NCI-H1105 (cell line): ENCODE measurements at places on chromosomes 1 and 21.

- peak; percentile 95 for DNase-seq
Observed at GRCh38 chr1:12477936-12478611, 139.9 kb downstream of the DHRS3 start.

GRCh38 chr1:180252638-180253536 is 22.8 kb downstream of the LHX4 start:
- peak; percentile 24 for DNase-seq

DNA sequence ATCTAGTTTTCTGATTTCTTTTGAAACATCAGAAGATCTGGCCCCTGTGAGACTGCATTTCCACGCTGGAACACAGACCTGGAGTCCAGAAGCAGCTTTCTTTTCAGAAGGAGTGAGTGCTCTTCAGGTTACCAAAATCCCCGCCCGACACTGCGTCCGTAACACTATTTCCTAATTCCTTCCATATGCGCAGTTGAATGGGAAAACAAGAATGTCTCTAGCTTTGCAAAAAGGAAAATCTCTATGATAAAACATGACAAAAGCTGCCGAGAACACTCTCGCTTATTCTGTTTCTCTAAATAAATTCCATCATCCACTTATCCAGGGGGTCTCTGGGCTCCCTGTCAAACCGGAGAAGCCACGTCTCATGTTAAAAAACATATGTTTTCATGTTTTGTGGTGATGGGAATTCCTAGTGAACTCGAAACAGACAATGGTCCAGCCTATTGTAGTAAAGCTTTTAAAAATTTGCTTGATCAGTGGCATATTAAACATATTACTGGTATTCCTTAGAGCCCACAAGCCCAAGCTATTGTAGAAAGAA is 67.7 kb downstream of the PLD5 start:
- no peak for DNase-seq

- no peak for DNase-seq
Observed at GRCh38 chr1:233879841-233880240, 24.6 kb upstream of the SLC35F3 start.

- no peak for DNase-seq
Observed at GRCh38 chr1:188249811-188250210, 1421.1 kb downstream of the PLA2G4A start.

GRCh38 chr1:154207262-154207661 is 1.1 kb upstream of the CFAP141 start:
- no peak for DNase-seq

DNA sequence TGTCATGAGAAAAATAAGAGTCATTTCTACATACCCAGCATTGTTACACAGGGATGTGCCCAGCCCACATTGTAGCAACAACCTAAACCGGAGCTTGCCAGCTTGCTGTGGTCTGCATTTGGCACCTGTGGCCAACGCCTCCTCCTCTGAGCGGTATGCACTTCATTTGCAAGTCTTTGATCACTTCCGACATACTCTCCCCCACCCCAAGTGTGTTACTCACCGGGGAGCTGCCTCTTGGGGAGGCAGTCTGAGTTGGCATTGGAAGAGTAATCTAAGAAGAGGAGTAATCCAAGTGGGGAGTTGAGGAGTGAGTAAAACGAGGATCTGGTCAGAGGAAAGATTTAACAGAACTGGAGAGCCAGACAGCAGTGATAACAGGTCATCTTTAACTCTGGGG is 3.8 kb downstream of the BCL9 start:
- DNase-seq, result no peak

DNA sequence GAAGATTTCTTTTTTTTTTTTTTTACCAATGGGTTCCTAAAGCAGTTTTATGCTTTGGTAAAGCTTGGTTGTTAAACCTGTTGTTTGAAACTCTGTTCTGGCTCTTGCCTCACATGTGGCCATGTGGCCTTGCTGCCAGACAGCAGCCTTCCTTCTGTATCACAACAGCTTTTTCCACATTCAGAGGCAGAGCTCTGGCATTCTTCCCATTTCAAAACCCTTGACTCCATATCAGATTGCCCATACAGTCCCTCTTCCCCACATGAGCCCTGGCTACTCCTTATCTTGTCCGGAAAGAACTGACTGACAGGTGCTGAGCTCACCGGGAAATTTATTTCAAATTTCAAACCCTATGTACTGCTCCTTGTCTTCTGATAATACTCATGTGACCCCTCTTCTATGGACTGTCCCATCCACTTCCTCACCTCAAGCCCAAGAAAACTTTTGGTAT is 38.5 kb upstream of the LAX1 start:
- DNase-seq, result peak; percentile 7

GRCh38 chr21:35559128-35559828 is 501.0 kb downstream of the SETD4 start:
- DNase-seq, result no peak

- no peak for DNase-seq
Observed at GRCh38 chr1:66286307-66286706, 247.6 kb upstream of the SGIP1 start.

GRCh38 chr1:210830034-210831028 is 303.6 kb downstream of the KCNH1 start:
- no peak for DNase-seq

DNA sequence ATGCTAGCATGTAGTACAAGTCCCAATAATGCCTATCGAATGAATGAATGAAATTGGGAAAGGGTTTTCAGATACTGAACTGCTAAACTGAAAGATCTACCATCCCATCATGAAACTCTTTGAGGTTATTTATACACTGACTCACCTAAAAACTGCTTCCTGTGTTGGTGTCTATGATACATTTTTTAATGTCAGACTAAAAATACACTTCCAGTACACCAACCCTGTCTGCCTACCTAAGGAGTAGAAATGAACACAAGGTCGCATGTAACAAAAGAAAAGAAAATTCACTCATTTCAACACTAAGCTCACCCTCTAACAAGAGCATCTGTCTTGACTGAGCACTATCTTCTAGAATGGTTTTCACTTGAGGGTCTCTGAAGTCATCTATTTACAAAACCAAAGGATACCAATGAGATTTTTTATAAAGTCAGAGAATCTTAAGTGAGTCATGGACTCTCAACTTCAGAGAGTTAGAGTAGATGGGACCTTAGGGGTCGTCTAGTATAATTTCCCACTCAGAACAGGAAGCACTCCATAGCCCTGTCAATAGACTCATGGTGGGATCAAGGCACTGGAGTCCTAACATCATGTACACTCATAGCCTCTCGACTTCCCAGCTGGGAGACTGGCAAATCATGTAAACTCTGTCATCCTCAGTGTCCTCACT is 53.4 kb downstream of the WLS start:
- no peak for DNase-seq

DNA sequence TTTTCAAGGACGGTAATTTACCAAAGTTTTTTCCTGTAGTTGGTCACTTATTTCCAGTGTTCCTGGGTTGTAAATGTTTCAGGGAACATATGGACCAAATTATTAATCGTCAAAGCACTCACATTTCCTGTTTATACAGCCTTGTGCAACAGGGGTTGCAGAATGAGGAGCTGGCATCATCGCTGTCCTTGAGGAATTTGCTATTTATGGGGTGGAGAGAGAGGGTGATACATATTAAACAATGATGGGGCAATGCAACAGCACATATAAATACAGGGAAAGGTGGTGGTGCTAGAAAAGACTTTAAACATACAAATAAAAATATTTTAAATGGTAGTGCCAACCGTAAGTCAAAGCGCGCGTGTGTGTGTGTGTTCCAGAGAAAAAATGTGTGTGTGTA is 369.8 kb downstream of the NPHP4 start:
- no peak for DNase-seq

DNA sequence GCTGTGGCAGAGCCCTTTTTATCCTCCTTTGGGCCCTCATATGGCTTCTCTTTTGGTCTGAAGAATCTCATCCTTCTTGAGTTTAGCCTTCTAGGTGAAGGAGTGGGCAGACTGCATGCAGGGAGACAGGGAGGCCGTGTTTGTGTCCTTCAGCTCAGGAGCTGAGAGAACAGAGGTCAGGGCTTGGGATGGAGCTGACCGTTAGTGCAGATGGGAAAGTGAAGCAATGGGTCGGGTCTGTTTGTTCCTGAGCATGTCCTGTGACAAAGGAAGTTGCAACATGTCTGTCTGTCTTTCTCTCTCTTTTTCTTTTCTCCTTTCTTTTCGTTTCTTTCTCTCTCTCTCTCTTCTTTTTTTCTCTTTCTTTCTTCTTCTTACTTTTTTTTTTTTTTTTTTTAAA is 14.9 kb downstream of the MAPKAPK2 start:
- no peak for DNase-seq

DNA sequence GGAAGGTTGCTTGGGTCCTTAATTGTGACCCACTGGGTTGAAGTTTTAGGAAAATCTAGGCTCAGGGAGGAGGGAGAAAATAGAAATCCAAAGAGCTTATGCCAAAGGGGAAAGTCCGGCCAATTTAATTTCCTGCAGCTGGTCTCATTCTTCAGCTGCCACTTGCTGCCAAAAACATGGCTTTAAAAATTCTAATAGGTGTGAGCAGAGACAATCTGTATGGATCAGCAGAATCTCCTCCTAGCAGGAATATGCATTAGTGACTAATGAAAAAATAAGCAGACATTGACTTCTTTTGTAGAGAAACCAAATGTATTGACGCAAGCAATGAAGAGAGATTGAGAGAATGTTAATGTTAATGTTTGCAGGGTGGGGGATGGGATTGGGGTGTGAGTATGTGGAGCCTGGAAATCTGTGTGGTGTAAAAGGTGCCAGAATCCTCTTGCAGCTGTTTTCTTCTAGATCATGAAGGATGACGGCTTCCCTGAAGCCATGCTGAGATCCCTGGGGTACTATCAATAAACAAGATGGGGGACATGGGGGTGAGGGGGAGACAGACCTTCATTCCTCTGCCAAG is 35.3 kb downstream of the VWA5B1 start:
- no peak for DNase-seq

GRCh38 chr1:234611847-234612351 is 1.9 kb upstream of the IRF2BP2 start:
- DNase-seq, result no peak

GRCh38 chr1:56663846-56664245 is 18.7 kb downstream of the PRKAA2 start:
- DNase-seq, result no peak

DNA sequence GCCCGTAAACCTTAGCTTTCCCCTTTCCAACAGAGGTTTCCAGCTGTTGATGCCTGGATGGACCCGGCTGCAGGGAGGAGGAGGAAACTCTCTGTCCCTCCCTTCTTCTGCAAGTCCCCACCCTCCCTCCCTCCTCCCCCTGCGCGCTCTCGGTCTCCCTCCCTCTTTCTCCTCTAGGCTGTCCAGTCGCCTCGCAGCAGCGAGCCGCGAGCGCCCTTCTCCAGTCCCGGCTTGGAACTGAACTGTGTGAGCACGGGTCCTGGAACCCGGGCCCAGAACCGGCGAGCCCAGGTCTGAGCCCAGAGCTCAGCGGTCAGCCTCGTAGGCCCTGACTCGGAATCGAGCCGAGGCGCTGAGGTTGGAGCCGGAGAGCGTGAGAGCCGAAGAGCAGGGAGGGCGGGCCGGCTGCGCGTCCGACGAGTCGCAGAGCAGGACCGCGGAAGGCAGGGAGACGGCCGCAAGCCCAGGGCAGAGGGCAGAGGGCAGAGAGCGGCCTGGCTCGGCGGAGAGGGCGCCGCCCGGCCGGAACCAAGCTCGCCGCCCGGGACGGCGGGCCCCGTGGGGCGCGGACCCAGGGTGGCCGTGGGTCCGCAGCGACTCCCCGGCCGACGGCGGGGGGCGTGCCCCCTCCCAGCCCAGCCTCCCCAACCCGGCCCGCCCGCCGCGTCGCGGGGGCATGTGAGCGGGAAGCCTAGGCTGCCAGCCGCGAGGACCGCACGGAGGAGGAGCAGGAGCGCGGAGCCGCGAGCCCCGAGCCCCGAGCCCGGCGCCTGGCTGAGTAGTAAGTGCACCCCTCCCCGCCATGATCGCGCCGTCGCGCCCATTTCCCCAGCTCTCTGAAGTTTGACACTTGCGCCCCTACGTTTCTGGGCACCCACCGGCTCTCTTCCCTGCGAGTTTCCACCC is at the start of gene SOX13:
Gene SOX13, plus strand, starts transcription at position 185 of the 906 bp plus-strand sequence. CDS start 39,801 bp downstream, outside the sequence.
- DNase-seq, result peak; percentile 79

- no peak for DNase-seq
Observed at GRCh38 chr21:26563856-26564503, 9.1 kb downstream of the CYYR1 start.

GRCh38 chr1:2049718-2050431 is at the start of gene PRKCZ:
Gene PRKCZ (plus strand): TSS chr1:2050411. CDS start chr1:2050631, 220 bp downstream.
- peak; percentile 93 for DNase-seq

DNA sequence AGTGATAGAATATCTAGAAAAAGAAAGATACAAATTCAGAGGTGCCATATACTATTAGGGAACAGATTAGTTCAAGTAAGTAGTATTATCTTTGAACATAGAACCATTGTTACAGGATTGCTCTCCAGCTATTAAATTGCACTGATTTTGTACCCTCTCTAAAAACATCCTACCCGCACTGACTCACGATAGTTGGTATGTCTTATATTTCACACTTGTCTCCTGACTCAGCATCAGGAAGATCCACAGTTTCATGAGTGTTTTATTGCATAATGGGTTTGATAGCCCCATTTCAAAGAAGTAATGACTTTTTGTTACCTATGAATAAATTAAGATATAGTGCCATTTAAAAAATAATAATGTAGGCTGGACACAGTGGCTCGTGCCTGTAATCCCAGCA is 6.0 kb downstream of the TATDN3 start:
- DNase-seq, result no peak

DNA sequence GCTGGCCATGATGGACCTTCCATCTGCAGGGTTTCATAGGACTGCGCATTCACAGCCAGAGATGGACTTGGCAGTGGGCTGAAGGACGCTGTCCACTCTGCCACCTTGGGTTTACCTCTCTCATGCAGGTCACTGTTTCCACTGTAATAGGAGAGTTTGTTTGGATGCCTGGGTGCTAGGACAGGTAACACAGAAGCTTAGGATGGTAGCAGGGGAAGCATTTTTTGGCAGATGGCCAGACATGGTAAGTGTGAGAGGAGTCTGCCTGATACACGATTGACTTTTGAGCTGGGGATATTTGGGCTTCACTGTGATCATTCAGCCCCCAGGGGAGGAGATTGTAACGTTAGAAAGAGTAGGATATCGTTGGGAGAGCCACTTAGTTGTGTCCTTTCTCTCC is 11.8 kb downstream of the PSEN2 start:
- DNase-seq, result peak; percentile 5

DNA sequence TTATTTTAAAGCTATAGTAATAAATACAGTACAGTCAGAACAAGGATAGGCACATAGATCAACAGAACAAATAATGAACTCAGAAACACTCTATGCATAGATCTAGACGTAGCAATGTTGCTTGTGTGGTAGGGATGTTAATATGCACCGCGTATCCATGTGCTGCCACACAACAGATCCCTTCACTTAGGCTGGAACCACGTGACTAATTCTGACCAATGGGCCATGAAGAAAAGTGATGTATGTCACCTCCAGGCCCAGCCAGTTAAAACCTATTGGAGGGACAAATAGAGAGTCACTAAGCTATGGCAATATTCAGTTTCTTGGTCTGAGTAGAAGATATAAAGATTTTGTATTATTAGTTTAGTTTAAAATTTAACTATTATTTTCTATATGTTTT is 91.4 kb downstream of the ADAMTS1 start:
- no peak for DNase-seq
